ENCODE measurements at places on chromosomes 6 and 20.

- DNase-seq: no peak
Measured at GRCh38 chr6:122145246-122145645, 254.2 kb upstream of the HSF2 start.

DNA sequence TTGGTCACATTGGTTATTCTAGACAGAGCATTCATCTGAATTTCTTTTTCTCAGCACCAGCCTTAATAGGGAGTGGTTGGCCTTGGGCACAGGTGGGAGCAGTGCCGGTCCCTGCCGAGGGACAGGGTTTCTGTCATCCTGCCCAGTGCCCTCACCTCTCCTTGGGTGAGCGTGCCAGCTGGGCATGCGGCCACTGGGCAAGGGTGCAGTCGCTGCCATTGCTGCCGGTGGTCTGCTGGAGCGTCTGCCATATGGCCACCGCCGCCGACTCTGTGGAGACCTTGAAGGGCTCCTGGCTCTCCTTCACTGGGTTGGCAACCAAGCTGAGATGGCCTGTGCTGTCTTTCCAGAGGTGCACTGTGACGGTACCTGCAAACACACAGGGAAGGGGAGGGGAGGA, 16.4 kb upstream of the UQCC2 start:
- DNase-seq: no peak

DNA sequence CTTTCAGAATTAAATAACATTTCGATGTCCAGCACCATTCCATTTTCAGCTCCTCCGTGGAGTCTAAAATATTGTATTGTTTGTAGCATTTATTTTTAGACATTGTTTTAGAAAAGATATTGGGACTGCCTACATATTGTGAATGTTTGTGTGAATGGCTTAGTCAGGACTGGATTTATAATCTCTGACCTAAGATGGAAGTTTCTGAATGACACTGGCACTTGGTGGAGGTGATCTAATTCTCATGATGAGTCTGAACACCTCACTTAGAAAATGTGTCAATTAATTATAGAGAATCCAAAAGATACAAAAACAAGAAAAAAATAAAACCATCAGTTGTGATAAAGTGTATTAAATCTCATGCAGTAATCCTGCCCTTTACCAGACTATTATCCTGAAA, 60.8 kb upstream of the HBS1L start:
- no peak for DNase-seq

- no peak for DNase-seq
Measured at GRCh38 chr20:61293951-61294350, 41.9 kb downstream of the CDH4 start.

- DNase-seq: no peak
Measured at GRCh38 chr6:87182940-87183339, 27.6 kb downstream of the ZNF292 start.

DNA sequence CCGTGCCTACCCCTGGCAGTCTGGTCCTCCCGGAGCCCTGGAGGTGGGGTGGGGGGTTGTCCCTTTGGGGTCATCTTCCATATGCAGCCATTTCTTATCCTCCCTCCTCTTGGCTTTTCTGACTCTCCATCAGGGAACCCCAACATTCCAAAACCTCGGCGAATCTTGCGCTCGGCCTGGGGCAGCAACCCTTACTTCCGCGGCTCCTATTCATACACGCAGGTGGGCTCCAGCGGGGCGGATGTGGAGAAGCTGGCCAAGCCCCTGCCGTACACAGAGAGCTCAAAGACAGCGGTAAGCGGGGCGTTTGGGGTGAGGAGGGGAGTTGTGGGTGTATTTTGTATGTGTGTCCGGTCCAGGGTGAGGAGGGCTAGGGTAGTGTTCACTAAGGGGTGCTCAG, 168.0 kb upstream of the RNF24 start:
- DNase-seq: no peak

GRCh38 chr6:100228834-100229441, 234.9 kb upstream of the MCHR2 start:
- peak; percentile 74 for DNase-seq

DNA sequence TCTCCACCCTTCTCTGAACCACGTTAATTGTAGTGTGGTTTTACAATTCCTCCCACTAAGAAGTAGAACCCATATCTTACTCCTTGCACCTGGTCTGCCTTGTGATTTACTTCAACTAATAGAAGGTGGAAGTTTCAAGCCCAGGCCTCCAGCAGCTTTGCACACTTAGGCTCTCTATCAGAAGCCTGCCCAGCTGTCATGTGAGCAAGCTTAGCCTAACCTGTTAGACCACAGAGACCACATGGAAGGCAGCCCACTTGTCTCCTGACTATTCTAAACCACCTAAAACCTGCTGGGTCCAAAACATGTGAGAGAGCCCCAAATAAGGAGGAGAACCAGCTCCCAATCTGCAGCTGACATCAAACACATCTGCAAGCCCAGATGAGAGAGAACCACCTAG, 127.6 kb upstream of the BTBD3 start:
- no peak for DNase-seq

- DNase-seq: no peak
Measured at GRCh38 chr6:113350461-113350860, 506.7 kb upstream of the MARCKS start.

DNA sequence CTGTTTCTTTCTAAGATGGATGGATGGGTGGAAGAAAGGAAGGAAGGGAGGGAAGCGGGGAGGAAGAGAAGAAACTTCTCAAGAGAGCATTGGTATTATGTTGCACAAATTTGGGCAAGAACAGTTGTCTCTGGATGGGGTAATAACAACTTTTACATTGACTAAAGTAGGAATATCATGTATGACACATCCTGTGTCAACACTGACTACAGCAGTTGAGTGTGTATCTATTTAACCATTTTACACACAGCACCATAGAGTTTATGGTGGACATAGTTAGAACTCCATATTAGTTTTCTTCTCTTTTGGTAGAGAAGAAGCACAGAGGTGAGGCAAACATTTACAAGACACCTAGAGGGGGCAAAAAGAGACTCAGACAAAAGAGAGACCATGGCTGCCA, 44.2 kb upstream of the RNF146 start:
- DNase-seq: no peak

- no peak for DNase-seq
Measured at GRCh38 chr6:106693418-106693817, 64.0 kb downstream of the QRSL1 start.

DNA sequence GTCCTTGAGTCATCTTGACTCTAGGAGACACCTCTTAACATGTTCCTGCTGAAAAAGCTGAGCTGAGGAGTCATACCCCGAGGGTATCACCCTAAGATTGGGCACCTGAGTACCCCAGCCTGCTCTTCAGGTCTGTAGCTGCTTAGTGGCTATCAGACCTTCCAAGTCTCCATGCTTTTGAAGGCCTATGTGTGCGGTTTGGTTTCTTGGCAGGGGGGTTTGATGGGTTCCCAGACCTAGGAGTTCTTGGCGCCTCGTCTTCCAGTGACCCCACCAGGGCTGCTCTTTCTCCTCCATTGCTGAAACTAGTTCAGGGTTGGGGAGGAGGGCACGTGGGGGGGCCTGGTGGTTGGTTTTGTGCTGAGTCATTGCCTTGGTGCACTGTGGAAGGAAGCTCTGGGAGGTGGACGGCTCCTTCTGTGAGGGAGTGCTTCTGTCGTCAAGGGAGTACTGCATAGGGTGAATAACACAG, 20.1 kb downstream of the IGF2R start:
- no peak for DNase-seq

- DNase-seq: no peak
Measured at GRCh38 chr6:144578385-144579350, 293.5 kb downstream of the UTRN start.

DNA sequence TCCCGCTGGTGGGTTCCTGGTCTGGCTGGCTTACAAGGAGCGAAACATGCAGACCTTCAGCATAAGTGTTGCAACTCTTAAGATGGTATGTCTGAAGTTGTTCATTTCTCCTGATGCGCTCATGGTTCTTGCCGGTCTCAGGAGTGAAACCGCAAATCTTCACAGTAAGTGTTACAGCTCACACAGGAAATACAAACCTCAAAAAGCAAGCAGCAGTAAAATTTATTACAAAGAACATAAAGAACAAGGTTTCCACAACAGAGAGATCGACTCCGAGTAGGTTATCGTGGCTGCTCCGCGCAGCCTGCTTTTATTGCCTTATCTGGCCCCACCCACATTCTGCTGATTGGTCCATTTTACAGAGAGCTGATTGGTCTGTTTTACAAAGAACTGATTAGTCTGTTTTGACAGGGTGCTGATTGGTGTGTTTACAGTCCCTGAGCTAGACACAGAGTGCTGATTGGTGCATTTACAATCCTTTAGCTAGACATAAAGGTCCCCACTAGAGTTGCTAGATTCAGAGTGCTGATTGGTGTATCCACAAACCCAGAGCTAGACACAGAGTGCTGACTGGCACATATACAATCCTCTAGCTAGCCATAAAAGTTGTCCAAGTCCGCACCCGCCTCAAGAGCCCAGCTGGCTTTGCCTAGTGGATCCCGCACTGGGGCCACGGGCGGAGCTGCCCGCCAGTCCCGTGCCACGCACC, 39.2 kb downstream of the TRIM27 start:
- DNase-seq: no peak
